ENCODE measurements at places on chromosomes 2 and 18. TPM values are rescaled to one million over a fixed set of nuclear protein-coding genes. Genes with fewer than 3 reads are reported as not detected.

DNA sequence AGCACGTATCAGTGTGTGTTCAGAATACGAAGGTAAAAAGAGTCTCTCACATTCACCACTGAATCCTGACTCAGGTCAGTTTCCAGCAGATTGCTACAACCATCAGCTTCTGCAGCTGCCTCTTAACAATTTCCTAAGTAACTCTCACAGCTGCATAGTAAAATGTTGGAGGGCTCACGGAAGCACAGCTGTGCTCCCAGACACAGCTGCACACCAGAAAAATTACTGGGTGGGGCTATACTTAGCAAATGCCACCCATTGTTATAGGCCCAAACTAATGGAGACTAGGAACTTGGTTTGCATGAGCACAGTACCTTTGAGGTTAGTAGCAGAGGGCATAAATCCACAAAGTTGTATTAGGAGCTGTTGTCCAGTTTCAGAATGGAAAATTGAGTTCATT, 153.9 kb upstream of the ERBB4 start:
- DNase-seq: no peak

DNA sequence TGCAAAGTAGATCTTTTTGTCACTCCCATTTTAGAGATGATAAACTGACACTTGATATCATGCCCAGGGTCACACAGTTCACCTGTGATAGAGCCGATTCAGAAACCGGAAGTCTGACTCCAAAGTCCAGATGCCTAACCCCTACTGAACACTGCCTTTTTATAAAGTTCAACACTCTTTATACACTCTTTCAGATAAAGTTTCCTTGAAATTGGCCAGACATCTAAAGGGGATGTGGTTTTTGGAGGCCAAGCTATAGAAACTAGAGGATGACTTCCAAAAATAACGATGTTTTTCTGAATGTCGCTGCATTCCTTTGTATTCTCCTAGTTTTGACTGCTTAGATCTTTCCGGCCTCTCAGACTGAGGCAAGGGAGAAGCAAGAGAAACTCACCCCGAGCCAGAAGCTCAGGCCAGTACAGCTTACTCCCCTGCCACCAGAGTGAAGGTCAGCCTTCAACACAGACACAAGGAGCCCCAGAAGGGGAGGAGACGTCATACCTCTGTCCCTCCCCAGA, 61.8 kb downstream of the NRP2 start:
- no peak for DNase-seq

DNA sequence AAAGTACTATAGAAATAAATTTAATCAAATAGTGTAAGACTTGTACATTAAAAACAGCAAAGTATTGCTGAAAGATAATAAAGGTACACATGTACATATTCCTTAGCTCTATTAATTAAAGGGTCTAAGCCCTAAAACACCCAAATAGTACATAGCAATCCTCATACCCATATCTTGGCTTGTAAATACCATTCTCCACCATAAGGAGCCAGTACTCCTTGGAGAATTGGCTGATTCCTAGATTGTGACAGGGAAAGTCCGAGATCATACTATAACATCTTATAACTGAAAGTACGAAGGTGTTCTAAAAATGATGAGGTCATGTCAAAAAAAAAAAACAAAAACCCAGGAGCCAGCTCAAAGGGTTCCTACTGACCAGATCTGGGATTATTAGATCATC, 614.6 kb downstream of the SUCLG1 start:
- DNase-seq: no peak

- peak; percentile 62 for DNase-seq
These were observed 1.3 kb downstream of the SFTPB start for GRCh38 chr2:85666435-85667316.

DNA sequence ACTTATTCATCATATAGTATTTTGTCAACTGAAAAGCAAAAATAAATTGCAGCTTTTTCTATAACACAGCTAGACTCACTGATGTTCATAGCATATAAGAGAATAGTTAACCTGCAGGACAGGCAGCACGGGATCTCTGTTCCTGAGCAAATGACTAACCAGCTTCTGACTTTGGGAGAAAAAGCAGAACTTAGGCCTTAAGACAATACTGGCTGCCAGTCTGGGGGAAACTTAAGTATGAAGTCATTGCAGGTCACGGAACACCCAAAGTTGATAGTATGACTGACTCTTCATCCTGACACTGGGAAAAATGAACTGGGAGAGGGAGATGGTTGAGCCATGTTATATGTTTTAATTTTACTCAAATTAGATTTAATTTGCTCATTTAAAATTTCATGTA, 113.0 kb downstream of the DPP4 start:
- DNase-seq: no peak

- DNase-seq: peak; percentile 6
These were observed 81.8 kb downstream of the FASTKD2 start for GRCh38 chr2:206846981-206847834.

Gene OTOS
- total RNA-seq: not detected

Measured in osteoblast (primary cell).